ENCODE measurements at places on chromosomes 13 and 19. TPM values are rescaled to one million over a fixed set of nuclear protein-coding genes. Genes with fewer than 3 reads are reported as not detected.

FPR1 gene
- 1.5 TPM for polyA plus RNA-seq

CGB1 gene
- polyA plus RNA-seq: not detected

PCDH17 gene
- not detected for polyA plus RNA-seq

KIR2DL1 gene
- 0.36 TPM for polyA plus RNA-seq

CD209 gene
- polyA plus RNA-seq: not detected

ANGPTL8 gene
- not detected for polyA plus RNA-seq

FFAR2 gene
- not detected for polyA plus RNA-seq

PODNL1 gene
- not detected for polyA plus RNA-seq

ESD gene
- polyA plus RNA-seq: 116 TPM

ACTMAP gene
- polyA plus RNA-seq: 4.9 TPM

DAZAP1 gene
- 7.2 TPM for polyA plus RNA-seq

ZNF723 gene
- not detected for polyA plus RNA-seq

BRCA2 gene
- polyA plus RNA-seq: 6.5 TPM

NLRP11 gene
- polyA plus RNA-seq: 0.20 TPM

OR7D2 gene
- polyA plus RNA-seq: 0.43 TPM

KLK6 gene
- not detected for polyA plus RNA-seq

GAS6 gene
- 0.60 TPM for polyA plus RNA-seq

PLPP2 gene
- 0.53 TPM for polyA plus RNA-seq

PIK3R2 gene
- 2.1 TPM for polyA plus RNA-seq

TARM1 gene
- not detected for polyA plus RNA-seq

BRME1 gene
- not detected for polyA plus RNA-seq

UBXN6 gene
- 7.0 TPM for polyA plus RNA-seq

IGFL1 gene
- polyA plus RNA-seq: not detected

FDX2 gene
- polyA plus RNA-seq: 12.8 TPM

CACNG7 gene
- polyA plus RNA-seq: not detected

SOX21 gene
- polyA plus RNA-seq: not detected

ZBTB45 gene
- polyA plus RNA-seq: 7.6 TPM

RGL3 gene
- polyA plus RNA-seq: 2.4 TPM

ZNF681 gene
- polyA plus RNA-seq: 4.6 TPM

ZNF177 gene
- 1.6 TPM for polyA plus RNA-seq

CEACAM7 gene
- polyA plus RNA-seq: not detected

Data from IgD-negative memory B cell (primary cell).